ENCODE measurements at places on chromosomes 11 and 22.

GRCh38 chr11:120304526-120304925, 20.6 kb upstream of the TLCD5 start:
- DNase-seq = peak; percentile 28

DNA sequence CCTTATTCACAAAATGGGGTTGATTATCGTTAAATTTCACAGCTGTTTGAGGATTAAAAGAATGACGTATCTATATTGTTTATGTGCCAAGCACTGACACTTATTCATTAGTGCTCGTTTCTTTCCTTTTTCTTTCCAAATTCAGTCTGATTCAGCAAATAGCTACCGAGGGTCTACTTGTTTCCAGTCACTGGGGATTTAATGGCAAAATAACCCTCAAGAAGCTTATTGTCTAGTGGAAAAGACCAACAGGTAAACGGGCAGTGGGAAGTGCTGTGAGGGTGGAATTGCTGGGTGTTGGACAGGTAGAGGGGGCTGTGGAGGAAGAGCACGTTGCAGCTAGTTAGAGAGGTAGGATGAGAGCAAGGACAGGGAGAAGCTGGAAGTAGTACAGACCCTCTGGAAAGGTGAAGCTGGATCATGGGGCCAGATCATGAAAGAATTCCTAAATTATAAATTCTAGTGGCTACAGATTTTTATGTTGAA, 48.3 kb upstream of the BIRC3 start:
- DNase-seq = no peak

DNA sequence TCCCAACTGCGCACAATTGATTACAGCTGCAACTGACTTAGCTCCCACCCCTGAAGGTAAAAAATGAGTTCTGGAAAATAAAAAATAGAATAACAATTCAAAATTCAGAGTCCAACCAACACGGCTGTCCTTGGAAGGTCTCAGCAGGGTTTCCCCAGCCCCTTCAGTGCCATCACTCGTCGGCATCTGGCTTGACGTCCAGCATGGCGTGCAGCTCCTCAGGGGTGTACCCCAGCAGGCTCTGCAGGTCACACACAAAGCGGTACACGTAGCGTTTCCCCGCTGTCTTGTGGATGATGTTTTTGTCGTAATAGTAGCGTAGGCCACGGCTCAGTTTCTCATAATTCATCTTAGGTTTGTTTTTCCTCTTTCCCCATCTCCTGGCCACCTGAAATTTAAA, 125.2 kb downstream of the ETS1 start:
- DNase-seq = no peak

GRCh38 chr11:856397-856796, 13.7 kb downstream of the TSPAN4 start:
- DNase-seq = no peak

- DNase-seq = no peak
Measured at GRCh38 chr11:101584655-101585054, 848 bp upstream of the TRPC6 start.

GRCh38 chr22:28249402-28249801, 330.3 kb upstream of the PITPNB start:
- DNase-seq = no peak

DNA sequence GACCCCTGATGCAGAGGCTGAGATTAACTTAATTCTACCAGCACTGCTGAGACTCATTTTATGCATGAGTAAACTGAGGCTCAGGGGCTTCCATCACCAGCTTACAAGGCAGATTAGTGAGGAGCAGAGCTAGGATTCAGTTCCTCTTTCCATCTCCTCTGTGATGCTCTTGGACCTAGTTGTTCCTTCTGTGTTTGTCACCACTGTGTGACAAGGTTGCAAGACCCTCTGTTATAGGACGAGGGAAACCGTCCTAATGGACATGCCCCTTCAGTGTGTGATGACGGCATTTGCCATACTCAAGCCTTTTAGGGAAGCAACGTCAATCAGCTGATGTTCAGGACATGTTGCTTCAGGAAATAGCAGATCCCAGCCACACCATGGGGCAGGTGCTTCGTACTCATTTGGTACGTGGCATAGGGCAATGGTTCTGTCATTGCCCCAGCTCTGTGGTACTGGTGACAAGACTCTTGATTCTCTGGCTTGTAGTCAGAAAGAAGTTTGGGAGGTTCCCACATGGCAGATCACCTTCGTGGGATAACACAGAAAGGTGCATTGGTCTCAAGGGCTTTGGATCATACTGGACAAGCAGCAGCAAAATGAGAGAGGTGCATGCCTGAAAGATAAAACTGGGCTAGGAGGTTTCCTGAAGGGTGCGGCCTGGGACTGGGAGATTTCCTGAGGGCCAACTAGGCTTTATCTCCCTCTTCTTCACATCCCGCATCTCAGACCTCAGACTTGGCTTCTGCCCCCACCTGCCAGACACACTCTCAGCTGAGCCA, 23.9 kb upstream of the CD44 start:
- DNase-seq = no peak

- DNase-seq = no peak
Measured at GRCh38 chr11:72349053-72349452, 85.3 kb downstream of the CLPB start.

DNA sequence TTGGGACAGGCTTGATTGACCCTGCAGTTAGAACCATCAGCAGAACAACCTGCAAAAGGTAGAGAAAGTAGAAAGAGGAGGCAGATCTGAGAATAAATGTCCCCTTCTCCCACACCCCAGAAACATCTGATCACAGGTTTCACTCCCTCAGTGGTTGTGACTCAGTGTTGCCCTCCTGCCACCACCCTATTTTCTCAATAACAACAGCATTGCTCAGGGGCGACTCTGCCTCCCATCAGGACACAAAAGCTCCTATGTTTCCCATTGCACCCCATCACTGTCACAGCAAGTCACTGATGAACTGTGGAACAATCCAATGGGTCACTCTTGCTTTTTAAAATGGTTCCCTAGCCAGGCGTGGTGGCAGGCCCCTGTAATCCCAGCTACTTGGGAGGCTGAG, 110.2 kb downstream of the RASSF10 start:
- DNase-seq = no peak
